ENCODE measurements at places on chromosomes 16 and 17.
A peak's percentile ranks its signal among the peaks of the same experiment; 100 is the strongest.

DNA sequence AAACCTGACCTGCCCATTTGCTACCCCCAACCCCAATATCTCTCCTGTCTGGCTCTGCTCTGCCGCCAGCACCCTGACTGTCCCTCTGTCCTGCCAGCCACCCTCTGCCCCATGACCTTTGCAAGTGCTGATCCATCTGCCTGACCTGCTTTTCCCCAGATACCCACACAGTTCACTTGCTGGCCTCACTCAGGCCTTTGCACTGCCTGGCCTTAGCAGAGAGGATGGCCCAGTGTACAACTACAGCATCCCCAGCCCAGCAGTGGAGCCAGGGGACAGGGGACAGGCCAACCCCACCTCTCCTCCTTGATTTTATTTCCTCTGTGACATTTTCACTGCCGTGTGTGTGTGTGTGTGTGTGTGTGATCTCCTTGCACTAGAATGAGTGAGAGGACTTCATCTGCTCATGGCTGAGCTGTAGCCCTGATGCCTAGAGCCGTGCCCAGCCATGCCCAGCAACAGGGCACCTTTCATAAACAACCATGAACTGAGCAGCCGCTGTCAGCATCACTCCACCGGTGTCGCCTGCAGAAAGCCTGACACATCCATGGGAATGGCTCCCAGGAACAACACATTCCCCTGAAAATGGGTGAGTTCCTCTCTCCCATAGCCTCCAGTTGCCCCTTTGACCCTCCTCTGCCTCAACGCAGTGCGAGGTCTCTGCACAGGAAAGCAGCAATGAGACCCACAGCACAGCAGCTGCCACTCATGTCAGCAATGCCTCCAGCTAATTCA lies 36.0 kb upstream of the RBFOX3 start:
- DNase-seq, result no peak

- DNase-seq, result no peak
Measured at GRCh38 chr17:75707079-75707571, 14.1 kb upstream of the ITGB4 start.

DNA sequence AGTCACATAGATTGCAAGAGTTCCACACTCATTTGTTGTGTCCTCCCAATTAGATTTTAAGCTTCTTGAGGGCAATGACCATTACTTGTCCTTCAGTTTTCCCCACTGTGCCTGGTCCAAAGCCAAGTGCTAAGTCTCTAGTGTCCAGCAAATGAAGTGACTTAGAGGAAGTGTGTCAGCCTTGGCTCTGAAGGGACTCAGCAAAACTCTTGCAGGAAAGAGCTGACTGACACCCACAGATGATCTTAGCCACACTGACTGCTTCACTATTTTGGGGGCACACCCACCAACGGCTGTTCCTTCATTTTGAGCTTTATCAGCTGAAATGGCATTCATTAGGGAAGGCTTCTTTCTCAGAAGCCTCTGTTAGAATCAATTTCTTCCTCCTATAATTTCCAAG lies 358.1 kb downstream of the UTP18 start:
- DNase-seq, result no peak

- peak; percentile 20 for DNase-seq
Measured at GRCh38 chr16:24838554-24839266, 7.1 kb upstream of the SLC5A11 start.

- DNase-seq, result no peak
Measured at GRCh38 chr16:65600046-65600445, 478.2 kb upstream of the CDH11 start.

DNA sequence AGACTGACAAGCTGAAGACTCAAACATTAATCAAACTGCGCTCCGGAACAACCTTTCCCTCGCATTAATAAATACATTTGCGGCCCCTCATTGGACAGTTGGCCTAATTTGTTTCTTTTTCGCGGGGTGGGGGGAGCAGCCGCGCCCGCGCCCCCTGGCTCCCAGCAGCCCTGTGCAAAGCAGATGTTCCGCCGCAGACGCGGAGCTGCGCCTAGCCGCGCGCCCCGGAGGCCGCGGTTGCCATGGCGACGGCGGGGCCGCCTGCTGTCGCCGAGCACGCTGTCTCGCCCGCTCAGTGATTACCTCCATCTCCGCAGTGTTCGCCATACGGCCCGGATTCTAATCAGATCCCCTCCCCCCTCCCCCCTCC lies 25.5 kb downstream of the COPZ2 start:
- no peak for DNase-seq

DNA sequence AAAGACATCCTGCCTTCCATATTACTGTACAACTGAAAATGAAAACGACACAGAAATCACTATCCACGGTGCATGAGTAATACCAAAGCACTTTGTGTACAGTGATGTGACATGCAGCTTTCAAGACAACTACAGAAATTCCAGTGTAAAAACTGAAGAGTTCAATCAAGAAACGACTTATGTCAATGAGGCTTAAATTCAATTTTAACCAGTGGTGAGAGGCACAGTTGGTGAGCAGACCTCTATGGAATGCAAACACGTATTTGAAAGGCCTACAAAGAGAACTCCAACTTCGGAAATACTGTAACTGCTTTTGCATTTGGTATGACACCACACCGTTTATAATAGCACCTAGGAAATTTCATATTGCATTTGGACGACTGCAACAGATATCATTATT lies 87.6 kb downstream of the USP31 start:
- no peak for DNase-seq

GRCh38 chr16:77469634-77470033 lies 34.8 kb upstream of the ADAMTS18 start:
- DNase-seq, result no peak

- DNase-seq, result no peak
Measured at GRCh38 chr16:29192329-29193247, 207.7 kb downstream of the LAT start.
